MM.1S (cell line): ENCODE measurements at places on chromosomes 3 and 15.
A peak's percentile ranks its signal among the peaks of the same experiment; 100 is the strongest.

- peak; percentile 82 for DNase-seq
- no peaks in the 10 kb centered on the region for H3K27me3 ChIP-seq
- H3K27ac ChIP-seq = no peak overlapping the region
- no peaks in the 10 kb centered on the region for H3K36me3 ChIP-seq
- no peak overlapping the region for H3K4me3 ChIP-seq
Observed at GRCh38 chr3:138923531-138923994, 23.4 kb downstream of the FOXL2 start.

DNA sequence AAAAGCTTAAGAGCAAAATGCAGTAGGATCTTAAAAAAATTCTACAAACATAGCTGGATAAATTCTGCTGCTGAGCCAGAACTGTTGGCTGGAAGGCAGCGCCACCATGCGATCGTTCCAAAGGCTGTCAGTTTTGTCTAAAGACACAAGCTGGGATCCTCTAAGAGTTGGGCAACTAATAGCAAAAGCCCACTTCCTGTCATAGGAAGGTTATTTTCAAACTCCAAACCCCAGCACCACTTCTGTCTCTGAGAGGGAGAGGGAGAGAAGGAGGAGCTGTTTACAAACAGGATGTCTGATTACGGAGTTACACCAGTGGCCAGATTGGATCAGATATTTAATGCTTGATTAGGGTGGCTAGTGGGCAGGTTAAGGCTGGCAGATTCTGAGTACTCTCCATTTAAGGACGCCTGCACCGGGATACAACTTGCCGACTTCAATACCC, 44.0 kb downstream of the EIF4E3 start:
- H3K4me1 ChIP-seq = no peaks in the 10 kb centered on the region
- H3K27me3 ChIP-seq = no peaks in the 10 kb centered on the region
- H3K36me3 ChIP-seq = peaks cover 4% of the 10 kb centered on the region; the same call in 1 of the 2 replicates
- DNase-seq = no peak
- H3K27ac ChIP-seq = no peak overlapping the region
- no peak overlapping the region for H3K4me3 ChIP-seq

GRCh38 chr15:77021803-77022381, 27.0 kb downstream of the PSTPIP1 start:
- DNase-seq = peak; percentile 68
- no peaks in the 10 kb centered on the region for H3K36me3 ChIP-seq
- peaks cover 25% of the 10 kb centered on the region for H3K4me1 ChIP-seq
- peak overlapping the region; percentile 56; the same call in 1 of the 2 replicates for H3K27ac ChIP-seq

GRCh38 chr3:157201648-157202278, 41.8 kb upstream of the CCNL1 start:
- peak; percentile 81 for DNase-seq
- no peak overlapping the region for H3K27ac ChIP-seq
- H3K27me3 ChIP-seq = no peaks in the 10 kb centered on the region

GRCh38 chr15:33089878-33090757, 104.4 kb downstream of the FMN1 start:
- no peak overlapping the region for H3K27ac ChIP-seq
- peaks cover 4% of the 10 kb centered on the region; the same call in 1 of the 2 replicates for H3K4me1 ChIP-seq
- H3K36me3 ChIP-seq = no peaks in the 10 kb centered on the region
- H3K4me3 ChIP-seq = no peak overlapping the region
- no peaks in the 10 kb centered on the region for H3K27me3 ChIP-seq
- DNase-seq = peak; percentile 53

GRCh38 chr3:136787349-136787748, 31.6 kb upstream of the SLC35G2 start:
- peak; percentile 89 for DNase-seq
- peak overlapping the region; percentile 2; the same call in 1 of the 2 replicates for H3K4me3 ChIP-seq
- no peaks in the 10 kb centered on the region for H3K36me3 ChIP-seq

DNA sequence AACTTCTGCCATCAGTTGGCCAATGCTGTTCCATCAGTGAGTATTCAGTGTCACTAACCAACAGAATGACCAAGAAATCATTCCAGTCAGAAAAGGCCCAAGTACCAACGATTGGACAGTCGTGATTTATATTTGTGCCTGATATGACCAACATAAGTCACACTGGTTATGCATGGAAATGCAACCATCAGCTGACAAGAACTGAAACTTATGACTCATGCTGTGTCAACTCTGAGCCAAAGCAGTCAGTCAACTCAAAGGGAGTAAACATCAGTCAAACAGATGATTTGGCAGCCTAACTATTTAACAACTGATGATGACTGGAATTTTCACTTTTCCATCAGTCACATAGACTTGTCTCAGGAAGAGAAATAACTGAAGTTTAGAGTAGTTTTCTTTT, 142.4 kb downstream of the ANXA2 start:
- no peaks in the 10 kb centered on the region for H3K27me3 ChIP-seq
- no peak overlapping the region for H3K4me3 ChIP-seq
- peaks cover 17% of the 10 kb centered on the region for H3K4me1 ChIP-seq
- peak; percentile 87 for DNase-seq
- no peaks in the 10 kb centered on the region for H3K36me3 ChIP-seq
